Daoy (cell line): ENCODE measurements at places on chromosomes 12 and 14. TPM values are rescaled to one million over a fixed set of nuclear protein-coding genes. Genes with fewer than 3 reads are reported as not detected.

DNA sequence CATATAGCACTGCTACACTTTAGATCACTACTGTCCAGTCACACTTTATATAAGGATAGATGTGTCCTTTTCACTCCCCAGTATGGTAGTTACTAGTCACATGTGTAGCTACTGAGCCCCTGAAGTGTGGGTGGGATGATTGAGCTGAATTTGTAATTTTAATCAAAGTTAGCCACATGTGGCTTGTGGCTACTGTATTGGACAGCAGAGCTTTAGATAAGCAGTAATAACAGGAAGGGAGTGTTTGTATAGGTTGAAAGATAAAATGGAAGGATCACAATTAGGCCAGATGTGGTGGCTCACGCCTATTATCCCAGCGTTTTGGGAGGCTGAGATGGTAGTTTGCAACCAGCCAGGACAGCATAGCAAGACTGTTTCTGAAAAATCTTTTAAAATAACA, 23.5 kb downstream of the NAA30 start:
- DNase-seq, result no peak

- DNase-seq, result no peak
Measured at GRCh38 chr14:75339059-75339458, 60.4 kb downstream of the FOS start.

- DNase-seq, result peak; percentile 46
Measured at GRCh38 chr14:35331605-35332516, 39.7 kb downstream of the PSMA6 start.

- DNase-seq, result peak; percentile 23
Measured at GRCh38 chr12:107327651-107328182, 234.4 kb upstream of the CRY1 start.

- DNase-seq, result peak; percentile 91
Measured at GRCh38 chr12:46556819-46557524, 184.4 kb upstream of the SLC38A2 start.

GRCh38 chr14:102833341-102833740, 56.1 kb downstream of the TRAF3 start:
- DNase-seq, result no peak

DNA sequence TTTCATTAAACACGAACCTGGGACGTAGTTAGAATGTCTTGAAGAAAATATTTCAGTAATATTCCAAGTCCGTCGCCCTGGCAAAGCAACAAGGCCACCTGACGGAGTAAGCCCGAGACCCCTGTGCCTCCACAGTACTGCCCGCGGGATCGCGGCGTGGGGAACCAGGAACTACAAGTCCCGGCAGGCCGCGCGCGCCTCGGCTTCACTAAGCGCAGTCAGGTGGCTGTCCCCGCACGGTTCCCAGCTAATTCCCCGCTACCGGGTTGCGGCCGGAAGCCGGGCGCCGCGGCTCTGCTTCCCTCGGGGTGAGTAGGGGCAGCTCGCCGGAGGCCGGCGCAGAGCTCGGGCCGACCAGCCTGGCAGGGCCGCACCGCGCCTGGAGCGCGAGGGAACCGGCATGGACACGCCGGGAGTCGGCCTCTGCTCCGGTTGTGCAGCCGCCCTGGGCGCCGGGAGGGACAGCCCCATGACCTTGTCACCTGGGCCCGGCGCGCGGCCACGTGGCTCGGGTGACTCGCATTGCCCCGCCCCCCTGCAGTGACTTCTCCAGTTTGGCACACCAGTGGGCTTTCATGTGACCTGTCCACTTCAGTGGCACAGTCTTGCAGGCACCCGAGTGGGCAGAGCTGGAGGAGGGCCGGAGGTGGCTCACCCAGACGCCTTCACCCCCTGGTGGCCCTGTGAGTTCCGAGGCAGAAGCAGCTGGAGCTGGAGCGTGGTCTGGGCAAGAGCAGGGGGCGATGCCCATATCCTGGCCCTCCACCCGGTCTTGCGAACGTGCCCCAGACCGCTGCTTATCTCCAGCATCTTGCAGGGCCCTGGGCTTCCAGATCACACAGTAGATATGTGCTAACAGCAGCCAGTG, at the start of gene ADCK1:
Gene ADCK1, plus strand, starts transcription at position 247 of the 868 bp plus-strand sequence. CDS start 18,870 bp downstream, outside the sequence.
- peak; percentile 89 for DNase-seq

DNA sequence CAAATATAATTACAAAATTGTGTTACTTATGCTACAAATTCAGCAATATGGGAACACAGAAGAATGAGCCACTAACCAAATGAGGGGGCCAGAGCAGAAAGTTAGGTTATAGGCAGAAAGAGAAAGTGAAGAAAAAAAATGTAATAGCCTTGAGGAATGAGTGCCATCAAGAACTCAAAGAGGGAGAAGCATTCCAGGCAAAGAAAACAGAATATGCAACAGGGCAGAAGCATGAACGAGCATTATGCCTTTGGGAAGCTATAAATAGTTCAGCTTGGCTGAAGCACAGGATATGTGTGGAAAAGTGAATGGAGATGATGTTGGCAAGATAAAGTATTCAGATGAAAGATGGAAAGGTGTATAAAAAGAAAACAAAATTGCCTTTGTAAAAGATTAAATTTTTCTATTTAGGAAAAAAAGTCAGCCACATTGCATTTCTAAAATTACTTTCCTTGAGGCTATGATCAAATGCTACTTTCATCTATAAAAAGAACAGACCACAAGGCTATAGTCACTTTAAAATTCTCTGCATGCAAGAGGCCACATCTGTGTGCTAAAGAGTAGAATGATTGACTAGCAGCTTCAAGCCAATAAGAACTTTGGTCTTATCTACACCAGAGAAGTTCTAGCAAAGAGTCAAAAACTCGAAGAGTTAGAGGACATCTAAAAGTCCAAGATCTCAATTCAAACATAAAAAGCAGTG, 193.6 kb upstream of the GARIN6 start:
- no peak for DNase-seq

- DNase-seq, result peak; percentile 45
Measured at GRCh38 chr14:56422703-56423213, 156.8 kb upstream of the TMEM260 start.

GRCh38 chr12:93944911-93945310, 203.5 kb upstream of the PLXNC1 start:
- no peak for DNase-seq

- peak; percentile 41 for DNase-seq
Measured at GRCh38 chr12:3119192-3119755, 42.1 kb downstream of the TSPAN9 start.

- DNase-seq, result peak; percentile 32
Measured at GRCh38 chr12:113601656-113602263, 130.1 kb upstream of the LHX5 start.

- no peak for DNase-seq
Measured at GRCh38 chr12:85803231-85803630, 33.0 kb downstream of the RASSF9 start.

DNA sequence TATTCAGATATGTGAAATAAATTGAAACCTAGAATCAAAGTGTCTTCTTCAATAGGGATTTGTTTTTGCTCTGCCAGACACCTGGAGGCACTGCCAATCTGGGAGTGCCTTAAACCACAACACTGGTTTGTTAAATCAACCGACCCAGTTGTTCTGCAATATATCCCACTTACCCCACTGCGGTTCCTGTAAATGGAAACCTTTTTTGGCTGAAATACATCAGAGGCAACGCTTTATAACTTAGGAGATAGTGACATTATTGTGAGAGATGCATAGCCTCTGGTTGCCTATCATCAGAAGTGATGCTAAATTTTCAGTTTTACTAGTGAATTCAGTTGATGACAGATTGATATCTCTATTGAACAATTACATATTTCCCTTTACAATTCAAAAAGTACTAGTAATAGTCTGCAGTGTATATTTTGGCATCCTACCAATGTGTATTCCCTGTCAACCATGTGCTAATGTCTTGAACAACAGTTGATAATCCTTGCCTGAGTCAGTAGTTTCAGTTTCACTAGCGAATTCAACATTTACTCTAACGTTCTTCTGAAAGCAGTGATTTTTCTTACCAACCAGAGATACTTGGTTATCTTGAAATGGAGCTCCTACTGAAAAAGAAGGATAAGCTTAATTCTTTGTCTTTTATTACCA, 30.5 kb downstream of the PPP2R5C start:
- peak; percentile 72 for DNase-seq

DNA sequence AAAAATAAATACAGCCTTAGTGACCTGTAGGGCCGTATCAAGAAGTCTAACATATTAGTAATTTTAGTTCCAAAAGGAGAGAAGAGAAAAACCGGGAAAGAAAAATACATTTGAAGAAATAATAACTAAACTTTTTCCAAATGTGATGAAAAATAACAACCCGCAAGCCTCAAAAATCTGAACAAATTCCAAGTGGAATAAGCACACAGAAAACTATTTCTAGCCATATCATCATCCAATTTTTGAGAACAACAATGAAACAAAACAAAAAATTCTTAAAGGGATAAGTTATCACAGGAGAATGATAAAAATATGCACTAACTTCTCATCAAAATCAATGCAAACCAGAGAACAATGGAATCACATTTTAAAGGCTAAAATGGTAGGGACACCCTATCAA, 198.1 kb upstream of the PLXNC1 start:
- no peak for DNase-seq

The KRT7 gene
- 5.5 and 12.2 TPM in 2 replicates for total RNA-seq

The CLEC1B gene
- total RNA-seq, result not detected in 2 replicates

The GYS2 gene
- not detected in 2 replicates for total RNA-seq

The POTEM gene
- 0.51 and 0.57 TPM in 2 replicates for total RNA-seq

The CMA1 gene
- not detected in 2 replicates for total RNA-seq
